Hematopoietic multipotent progenitor cell treated with erythropoietin and hydrocortisone succinate and interleukin-3 and kit ligand, for 15 days (in vitro differentiated cells): ENCODE measurements at places on chromosomes 5 and 9.

DNA sequence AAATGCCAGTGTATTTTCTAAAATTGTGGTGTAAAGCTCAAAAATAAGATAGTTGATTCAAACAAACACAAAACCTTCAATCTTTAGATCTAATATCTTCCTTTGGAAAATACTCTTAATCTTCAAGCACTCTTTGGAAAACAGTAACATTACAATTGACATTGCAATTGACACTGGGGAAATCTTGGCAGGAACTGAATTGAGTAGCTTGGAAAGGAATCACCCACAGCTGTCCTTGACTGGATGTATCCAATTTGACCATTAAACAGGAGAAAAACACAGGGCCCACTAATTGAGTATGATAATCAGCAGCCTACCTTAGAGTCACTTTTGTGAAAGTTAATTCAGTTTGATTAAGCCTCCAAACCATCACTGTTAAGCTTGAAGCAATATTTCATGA, 776.7 kb downstream of the DTWD2 start:
- no peak for DNase-seq

DNA sequence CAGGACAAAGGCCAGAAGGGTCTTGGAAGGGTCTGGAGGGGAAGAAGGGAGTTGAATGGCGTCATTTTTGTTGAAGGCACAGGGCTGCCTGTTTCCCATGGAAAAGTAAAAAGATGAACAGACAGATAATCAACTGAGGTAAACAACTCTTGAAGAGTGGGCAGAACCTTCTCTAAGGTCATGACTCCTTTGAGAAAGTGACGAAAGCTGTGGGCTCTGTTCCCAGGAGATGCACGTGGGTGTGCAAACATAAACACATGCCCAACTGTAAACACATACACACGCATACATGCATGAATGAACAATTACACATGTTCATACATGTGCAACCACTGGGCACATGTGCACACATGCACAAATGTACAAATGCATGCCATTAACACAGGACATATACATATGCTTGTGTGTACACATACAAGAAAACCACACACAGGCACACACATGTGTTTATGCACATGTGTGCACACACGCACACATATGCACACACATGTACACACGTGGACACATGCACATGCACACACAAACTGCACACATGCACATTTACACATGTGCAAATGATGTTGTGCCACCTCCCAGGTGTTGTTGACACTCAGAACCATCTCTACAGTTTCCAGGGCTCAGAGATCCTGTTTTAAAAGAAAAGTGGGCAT, 143.3 kb downstream of the GADD45G start:
- no peak for DNase-seq

DNA sequence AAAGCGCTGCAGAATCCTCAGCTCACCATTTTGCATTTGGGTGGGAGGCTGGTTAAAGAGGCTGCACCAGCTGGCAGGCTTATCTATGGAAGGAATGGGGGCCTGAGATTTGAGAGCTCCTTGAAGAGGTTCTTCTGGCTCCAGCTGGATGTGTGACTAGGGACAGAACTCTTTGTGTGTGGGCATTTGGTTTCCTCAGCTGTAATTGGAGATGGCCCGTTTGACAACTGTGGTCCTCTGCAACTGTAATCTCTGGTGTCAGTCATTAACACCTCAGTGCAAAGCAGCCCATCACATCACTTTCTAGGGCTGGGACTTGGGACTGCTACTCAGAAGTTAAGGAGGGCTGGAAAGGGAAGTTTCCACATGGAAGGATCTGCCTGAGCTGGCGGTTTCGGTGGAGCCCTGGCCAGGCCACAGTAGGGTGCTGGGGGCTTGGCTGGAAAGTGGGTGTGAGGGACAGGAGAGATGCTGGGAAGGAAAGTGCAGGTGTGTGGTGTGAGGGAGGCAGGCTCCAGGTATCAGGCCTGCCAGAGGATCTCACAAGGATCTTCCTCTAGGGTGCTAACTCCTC, 193.8 kb downstream of the GADD45G start:
- no peak for DNase-seq

DNA sequence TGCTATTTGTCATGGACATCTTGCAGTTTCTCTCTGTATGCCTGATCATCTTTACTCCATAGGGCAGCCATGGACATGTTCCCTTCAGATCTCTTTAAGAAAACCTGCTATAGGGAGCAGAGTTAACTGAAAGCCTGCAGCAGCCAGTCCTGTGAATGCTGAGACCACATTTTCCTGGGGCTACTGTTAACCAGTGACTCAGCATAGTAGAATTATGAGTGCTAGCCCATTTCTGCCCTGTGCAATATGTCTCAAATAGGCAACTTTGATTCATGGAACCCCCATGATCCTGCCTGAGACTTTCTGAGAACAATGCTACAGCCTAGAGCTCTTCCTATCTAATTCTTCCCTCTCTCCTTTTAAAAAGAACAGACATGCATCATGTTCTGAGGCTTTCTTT, 624.2 kb downstream of the CHSY3 start:
- DNase-seq = no peak

- DNase-seq = no peak
These were observed 43.4 kb upstream of the TRIM32 start for GRCh38 chr9:116643691-116644090.
